H54 (cell line): ENCODE measurements at places on chromosomes 7 and 10.

- DNase-seq = no peak
Observed at GRCh38 chr7:39265641-39266591, 288.2 kb downstream of the POU6F2 start.

GRCh38 chr10:127257395-127257794 lies 61.0 kb upstream of the INSYN2A start:
- DNase-seq = no peak

GRCh38 chr10:71644307-71645180 lies 75.0 kb downstream of the C10orf105 start:
- DNase-seq = no peak

DNA sequence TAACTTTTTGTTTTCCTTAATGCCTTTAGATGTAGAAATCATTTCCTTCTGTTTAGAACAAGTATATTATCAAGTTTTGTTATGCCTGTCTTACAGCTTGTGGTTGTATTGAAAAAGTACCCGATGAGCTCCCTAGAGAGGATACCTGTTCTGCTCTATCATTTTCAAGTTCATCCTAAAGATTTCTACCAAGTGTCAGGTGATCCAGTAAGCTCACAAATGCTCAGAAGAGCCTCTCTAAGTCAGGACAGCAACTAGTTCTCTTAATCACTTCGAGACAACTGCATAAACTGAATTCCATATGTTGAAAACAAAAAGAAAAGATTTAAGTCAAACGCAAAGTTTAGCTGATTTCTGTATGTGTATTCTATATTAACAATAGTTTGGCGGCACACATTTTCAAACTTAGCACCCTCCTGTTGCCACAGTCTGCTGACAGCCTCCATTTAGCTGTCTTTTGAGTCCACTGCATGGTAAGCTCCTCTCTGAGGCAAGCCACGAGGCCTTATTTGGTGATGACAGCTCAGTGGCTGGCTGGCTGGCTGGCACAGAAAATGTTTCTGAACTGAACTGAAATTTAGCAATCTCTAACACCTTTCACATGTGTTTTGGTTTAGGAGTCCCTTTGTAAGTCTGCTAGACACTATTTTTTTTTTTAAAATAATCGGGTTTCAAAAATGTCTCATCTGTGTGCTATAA lies 59.4 kb downstream of the SEMA3C start:
- no peak for DNase-seq

- DNase-seq = no peak
Observed at GRCh38 chr10:42926843-42927242, 144.2 kb downstream of the BMS1 start.

- no peak for DNase-seq
Observed at GRCh38 chr7:105934572-105935185, 28.4 kb upstream of the CDHR3 start.

DNA sequence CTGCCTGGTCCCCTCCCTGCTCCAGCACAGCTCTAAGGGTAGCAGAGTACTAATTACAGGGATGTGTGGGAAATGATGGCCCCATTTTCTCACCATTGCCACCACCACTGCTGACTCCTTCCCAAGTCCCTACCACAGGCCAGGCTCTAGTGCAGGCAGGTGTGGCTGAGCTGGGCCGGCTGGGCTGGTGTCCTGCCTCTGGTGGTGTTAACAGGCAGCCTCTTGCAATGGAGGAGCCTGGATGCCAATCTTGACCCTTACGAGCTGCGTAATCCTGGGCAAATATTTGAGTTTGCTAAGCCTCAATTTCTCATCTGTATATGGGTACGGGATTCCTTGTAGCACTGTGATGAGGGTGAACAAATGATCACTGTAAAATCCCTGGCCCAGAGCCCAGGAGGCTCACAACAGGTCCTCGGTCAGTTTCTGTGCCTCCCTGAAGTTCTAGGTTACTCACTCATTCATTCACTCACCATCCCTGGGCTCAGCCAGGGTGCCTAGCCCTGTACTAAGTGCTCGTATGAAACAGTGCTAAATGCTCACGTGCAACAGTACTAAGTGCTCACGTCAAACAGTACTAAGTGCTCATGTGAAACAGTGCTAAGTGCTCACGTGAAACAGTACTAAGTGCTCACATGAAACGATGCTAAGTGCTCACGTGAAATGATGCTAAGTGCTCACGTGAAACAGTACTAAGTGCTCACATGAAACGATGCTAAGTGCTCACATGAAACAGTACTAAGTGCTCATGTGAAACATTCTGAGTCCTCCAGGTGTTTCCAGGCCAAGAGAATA lies 2.3 kb upstream of the FZD9 start:
- no peak for DNase-seq

- no peak for DNase-seq
Observed at GRCh38 chr10:21962358-21962757, 41.2 kb downstream of the DNAJC1 start.

DNA sequence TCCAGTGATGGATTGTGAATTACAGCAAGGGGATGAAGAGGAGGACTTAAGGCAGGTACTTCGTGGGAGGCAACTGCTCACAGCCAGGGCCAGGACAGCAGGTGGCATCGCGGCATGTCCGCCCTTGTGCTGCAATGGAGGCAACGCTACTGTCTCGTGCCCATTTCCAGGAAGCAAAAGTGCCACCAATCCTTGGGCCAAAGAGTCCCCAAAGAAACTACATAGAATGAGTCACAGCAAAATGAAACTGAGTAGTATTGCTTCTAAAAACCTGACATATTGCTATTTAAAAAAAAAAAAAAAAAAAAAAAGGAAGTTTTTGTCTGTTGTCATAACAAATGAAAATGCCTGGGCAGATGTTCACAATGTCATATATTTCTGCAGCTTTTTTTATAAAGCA lies 46.6 kb downstream of the RSU1 start:
- no peak for DNase-seq

DNA sequence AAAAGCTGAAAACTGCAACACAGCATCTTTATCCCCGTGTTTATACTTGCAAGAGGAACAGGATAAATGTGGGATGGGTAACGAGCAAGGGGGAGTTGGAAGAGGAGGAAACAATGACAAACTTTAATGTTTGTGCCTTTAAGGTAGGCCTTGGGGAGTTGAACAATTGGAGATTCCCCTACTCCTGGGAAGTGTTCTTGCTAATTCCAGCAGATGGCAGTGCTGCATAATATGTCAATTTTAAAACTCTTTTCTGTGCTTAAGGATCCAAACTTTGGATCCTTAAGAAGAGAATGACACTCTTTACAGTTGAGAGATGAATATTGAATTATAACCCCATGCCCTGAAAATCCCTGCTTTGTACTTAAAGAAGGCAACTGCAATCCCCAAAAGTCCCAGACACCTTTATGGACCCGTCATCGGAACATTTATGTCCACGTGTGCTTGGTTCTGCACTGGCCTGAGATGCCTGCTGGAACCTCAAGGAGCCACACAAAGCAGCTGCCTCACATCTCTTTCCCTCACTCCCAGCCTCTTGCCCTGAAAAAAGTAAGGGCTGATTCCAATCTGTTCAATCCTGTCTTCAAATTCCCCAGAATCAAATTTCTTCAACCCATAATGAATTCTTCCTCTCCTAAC lies 12.0 kb downstream of the IFIT5 start:
- peak; percentile 49 for DNase-seq

GRCh38 chr10:69345890-69346474 lies 67.7 kb downstream of the HK1 start:
- no peak for DNase-seq

DNA sequence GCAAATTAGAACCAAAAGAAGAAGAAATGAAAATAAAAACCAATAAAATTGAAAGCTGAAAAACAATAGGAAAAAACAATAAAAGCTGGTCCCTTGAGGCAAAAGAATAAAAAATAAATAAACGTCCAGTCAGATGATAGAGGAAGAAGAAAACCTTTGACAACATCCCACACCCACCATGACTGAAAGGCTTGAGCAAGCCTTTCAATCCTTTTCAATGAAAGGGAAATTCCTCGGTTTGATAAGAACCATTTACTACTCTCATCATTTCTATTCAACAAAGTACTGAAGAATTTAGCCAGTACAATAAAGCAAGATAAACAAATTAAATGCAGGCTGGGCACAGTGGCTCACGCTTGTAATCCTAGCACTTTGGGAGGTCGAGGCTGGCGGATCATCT lies 3.8 kb downstream of the SLC25A40 start:
- no peak for DNase-seq

GRCh38 chr10:60434418-60435046 lies 44.9 kb upstream of the ANK3 start:
- DNase-seq = no peak

GRCh38 chr10:1655367-1655766 lies 82.0 kb downstream of the ADARB2 start:
- DNase-seq = no peak

DNA sequence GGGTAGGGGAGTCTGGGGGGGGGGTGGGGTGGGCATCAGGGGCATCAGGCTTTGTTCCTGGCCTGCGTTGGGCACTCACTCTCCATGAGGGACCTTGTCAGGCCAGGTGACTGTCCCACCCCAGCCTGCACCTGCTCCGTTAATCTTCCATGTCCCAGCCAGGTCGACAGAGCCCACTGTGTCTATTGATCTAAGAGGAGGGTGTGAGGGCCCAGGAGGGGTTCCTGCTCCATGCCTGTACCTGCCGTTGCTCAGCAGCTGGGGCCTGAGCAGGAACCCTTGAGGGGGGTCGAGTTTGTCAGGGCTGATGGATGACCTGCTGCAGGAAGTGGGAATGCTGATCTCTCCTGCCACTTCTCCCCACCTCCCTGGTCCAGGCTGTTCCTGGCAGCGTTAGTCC lies 18.6 kb downstream of the NEUROG3 start:
- DNase-seq = no peak

- no peak for DNase-seq
Observed at GRCh38 chr10:44070282-44070681, 314.6 kb downstream of the CXCL12 start.

- DNase-seq = no peak
Observed at GRCh38 chr7:43625453-43625852, 42.5 kb downstream of the STK17A start.

DNA sequence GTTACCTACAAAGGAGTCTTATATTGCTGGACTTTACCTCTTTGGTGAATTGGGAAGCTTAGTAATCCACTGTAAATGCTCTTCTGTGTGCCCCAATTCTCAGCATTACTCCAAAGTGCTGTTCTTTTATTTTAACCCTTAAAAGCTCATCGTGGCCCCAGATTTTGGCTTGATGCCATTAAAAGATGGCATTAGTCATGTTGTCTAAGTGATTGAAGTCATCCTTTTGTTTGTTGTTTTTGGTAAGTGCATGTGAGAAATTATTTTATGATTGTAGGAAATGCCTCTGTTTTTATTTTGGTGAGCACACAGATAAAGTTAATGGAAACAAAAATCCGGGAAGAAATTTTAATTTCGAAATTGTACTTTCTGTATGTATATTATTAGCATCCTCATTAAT lies 82.5 kb upstream of the GATA3 start:
- no peak for DNase-seq

GRCh38 chr7:151796871-151797537 lies 79.9 kb downstream of the PRKAG2 start:
- DNase-seq = no peak

GRCh38 chr7:123218866-123219265 lies 19.1 kb upstream of the SLC13A1 start:
- DNase-seq = no peak

- no peak for DNase-seq
Observed at GRCh38 chr7:158276414-158277218, 311.0 kb downstream of the PTPRN2 start.

DNA sequence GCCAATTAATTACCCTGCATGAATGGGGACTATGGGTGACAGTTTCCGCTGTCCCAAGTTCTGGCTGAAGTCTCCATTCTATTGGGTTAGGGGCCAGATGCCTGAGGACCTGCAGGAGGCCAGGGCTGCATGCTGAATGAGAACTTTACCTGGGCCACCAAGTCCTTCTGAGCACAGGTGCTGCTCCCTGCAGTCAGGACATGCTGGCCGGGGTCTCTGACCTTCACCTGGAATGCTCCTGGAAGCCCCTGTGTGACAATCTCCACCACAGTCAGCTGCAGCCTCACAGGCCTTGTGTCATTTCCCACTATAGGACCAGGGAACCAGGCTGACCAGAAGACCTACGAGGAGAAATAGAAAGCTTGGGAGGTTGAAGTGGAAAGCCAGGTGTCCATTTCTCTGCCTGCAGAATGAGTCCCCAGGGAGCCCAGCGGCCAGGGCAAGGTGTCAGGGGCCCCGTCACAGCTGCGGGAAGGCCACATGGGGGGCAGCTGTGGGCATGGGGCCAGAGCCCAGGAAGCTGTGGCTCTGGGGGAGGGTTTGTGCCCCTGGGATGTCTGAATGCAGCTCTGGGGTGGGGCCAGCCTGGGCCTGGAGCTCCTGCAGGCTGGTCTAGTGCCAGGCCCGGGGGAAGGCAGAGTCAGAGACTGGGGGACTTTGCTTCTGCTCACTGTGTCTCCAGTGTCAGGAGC lies 5.6 kb upstream of the GIMAP8 start:
- no peak for DNase-seq

DNA sequence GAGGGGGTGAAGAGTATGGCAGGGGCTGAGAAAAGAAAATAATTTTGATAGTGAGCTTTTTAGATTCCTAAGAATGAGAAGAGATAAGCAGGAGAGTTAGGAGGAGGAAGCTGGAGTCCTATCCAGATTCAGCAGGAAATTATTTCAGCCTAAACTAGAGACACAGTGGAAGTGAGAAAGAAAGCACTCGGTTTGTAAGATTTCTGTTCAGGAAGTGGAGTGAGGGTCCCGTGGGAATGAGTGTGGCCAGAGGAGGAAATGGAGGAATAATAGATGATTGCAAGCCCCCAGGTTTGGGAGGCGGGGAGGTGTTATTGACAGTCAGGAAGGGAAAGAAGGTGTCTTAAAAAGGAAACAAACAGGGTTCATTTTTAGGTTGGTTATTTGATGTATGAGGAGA lies 84.8 kb upstream of the NRP1 start:
- no peak for DNase-seq

GRCh38 chr10:30865141-30865926 lies 166.3 kb downstream of the ZNF438 start:
- no peak for DNase-seq

GRCh38 chr7:114392686-114393085 lies 21.9 kb upstream of the FOXP2 start:
- DNase-seq = no peak

DNA sequence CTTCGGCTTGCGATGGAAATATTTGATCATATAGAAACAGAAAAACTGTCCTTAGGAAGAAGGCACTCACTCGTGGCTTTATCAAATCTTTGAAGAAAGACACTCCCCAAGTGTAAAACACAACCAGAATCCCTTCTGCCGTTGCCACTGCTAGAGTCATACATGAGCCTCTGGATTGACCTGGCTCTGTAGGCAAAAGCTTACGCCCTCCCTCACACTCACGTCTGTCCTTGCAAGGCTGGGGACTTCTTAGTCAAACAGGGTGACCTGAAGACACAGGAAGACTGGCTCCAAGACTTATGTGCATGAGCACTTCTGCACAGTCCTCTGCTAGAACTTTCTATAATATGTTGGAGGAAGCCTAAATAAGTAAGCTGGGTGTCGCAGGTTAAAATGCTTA lies 135.4 kb upstream of the MDFIC start:
- no peak for DNase-seq

- no peak for DNase-seq
Observed at GRCh38 chr7:4255336-4255735, 426.8 kb upstream of the FOXK1 start.

DNA sequence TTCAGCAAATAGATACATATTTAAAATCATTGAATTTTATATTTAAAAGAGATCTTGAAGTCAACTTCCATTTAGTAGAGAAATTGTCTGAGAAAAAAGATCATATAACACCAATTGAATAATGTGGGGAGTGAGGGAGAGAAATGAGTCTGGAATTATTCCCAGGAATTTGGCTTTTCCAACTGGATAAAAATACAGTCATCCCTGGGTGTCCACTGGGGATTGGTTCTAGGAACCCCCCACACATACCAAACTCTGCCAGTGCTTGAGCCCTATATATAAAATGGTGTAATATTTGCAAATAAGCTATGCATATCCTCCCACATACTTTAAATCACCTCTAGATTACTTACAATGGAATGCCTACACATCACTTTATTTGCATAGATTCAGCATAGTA lies 162.8 kb upstream of the SEMA3C start:
- DNase-seq = no peak
